NCI-H2107 (cell line): ENCODE measurements at places on chromosomes 2 and 18.

GRCh38 chr2:233426619-233427342 lies 72.5 kb downstream of the DGKD start:
- no peak for DNase-seq

- no peak for DNase-seq
These were observed 35.8 kb upstream of the PGAP1 start for GRCh38 chr2:196962325-196962724.

- no peak for DNase-seq
These were observed 14.2 kb upstream of the PTPN4 start for GRCh38 chr2:119745566-119745965.

GRCh38 chr18:39909706-39910105 lies 2045.3 kb upstream of the PIK3C3 start:
- DNase-seq = no peak

- DNase-seq = no peak
These were observed 90.0 kb downstream of the SETBP1 start for GRCh38 chr18:44770641-44771040.
